ENCODE measurements at places on chromosomes 12 and 14.

DNA sequence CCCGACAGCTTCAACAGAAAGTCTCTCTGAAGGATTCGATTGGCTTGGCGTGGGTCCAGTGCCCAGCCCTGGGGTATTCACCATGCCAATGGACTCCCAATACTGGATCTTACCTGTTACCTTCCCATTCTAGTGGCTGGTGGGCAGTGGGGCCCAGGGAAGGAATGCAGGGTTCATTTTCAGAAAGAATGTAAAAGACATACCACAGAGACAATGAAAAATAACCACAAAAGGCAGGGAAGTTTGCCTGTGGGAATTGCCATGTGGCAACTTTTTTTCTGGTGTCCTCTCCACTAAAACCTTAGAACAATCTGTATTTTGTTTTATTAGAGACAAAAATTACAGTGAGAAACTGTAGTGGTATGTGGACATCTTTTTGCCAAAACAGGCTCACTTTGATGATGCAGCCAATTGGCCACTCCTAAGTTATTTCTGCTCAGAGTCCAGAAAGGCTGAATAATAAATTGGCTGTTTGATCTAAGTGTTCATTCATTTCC lies 55.2 kb downstream of the PTGER2 start:
- no peak for DNase-seq

GRCh38 chr12:126353604-126354003 lies 1288.4 kb downstream of the AACS start:
- no peak for DNase-seq

DNA sequence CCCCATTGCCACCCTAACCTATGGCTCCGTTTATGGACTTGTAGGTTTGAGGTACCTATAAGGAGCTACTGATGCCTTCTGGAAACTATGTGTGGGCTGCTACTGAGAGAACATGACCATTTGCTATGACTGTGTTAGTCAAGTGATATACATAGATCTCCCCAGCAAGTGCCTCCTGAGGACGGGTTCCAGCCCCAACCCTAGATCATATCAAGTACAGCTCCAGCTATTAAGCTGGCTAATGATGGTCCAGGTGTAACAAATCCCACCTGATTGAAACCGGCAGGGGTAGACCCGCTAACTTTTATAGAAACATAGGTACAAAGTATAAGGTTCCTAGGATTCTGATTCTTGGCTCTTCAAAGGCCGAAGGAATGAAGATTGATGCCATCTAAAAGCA lies 23.7 kb downstream of the NINJ2 start:
- no peak for DNase-seq

DNA sequence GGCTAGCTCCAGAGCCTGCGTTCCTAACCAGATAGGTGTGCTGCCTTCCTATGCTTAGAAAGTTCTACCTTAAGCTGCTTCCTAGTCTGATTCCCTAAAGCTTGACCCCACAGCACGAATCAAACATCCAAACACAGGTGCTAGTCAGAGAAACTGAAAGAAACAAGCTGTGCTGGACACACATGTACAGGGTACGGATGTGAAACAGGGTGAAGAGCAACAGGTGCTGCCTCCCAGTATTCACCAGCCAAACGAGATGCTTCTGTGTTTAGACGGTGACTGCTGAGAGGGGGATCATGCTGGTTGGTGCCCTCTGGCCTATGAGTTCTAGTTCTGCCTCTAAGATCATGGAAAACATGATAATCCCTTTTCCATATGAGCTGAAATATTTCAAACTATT lies 105.3 kb downstream of the GRIP1 start:
- DNase-seq, result no peak

DNA sequence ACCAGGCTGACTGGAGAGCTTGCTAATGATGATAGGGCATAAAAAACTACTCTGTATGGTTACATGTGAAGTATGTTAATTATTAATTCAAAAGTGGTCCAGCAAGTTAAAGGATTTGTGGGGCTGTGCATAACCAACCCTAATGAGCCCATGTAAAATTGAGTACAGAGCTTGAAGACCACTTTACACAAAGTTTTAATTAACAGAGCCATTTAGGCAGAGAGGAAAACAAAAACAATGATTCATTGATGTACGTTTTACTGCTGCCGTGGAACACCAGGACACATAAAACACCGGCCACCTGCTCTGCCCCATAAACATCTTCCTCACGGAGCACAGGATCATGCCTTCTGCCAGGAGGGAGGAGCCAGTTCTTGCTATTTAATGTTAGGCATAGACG lies 83.5 kb downstream of the RIMBP2 start:
- DNase-seq, result no peak

DNA sequence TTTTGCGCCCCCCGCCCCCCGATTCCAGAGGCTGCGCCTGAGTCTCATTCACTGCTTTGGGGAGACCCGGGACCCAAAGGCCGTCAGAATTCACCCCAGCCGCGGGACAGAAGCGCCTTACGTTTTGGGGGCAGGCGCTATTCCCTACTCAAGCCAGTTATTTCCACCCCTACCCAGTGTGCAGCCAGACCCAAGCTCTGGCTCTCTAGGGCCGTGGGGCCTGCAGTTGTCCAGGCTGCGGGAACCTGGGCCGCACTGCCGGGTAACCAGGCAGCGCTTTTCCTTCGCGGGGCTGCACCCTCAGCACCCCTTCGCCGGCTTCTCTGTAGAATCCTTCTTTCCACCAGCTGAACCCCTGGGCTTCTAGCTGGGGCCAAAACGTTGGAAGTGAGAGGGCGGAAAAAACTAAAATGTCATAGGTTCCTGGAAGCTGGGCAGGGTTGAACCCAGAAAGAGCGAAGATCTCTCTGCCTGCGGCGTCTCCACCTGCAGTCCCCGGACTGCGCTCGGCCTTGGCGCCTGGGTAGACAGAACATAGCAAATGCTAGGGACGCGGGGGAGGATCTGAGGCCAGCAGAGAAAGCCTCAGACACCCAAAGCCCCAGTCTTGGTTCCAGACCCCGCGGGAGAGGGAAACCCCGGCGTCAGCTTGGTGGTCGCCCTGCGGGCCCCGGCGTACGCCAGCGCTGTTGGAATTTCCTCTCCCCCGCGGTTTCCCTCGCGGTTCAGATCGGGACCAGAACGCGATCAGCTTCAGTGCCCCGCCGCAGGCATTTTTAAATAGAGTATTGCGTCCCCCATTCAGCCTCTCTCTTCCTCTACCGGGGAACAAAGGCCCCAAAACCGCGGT lies 18.3 kb downstream of the TBX3 start:
- DNase-seq, result peak; percentile 65

- DNase-seq, result no peak
These were observed 457 bp upstream of the GPD1 start for GRCh38 chr12:50103351-50103750.

All from GM23338 (cell line).